NCI-H146 (cell line): ENCODE measurements at places on chromosomes 2 and 18.

DNA sequence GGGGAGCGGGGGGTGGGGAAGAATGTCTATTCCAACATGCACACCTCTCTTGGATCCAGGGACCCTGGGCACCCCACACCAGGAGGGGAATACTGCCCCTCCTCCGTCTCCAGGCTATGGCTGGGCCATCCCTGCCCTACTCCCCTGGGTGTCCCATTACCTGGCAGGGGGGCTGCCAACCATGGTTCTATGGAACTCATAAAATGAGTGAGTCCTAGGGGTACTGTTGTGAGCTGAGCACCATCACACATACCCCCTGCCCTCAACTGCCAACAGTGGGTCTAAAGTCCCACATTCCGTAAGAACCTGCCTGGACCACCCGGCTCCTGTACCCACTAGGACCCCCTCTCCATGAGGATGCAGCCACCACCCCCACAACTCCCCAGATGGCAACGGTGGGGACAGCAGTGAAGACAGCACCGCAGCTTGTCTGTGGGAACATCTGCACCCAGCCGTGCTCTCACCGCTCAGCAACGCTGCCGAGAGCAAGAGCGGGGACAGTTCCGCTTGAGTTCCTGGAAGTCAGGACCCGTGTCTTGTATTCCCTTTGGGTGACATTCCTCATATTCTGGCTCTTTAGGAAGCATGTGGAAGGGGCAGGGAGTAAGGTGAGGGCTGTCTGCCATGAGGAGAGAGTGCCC, 41.5 kb downstream of the BIN1 start:
- no peak for DNase-seq

DNA sequence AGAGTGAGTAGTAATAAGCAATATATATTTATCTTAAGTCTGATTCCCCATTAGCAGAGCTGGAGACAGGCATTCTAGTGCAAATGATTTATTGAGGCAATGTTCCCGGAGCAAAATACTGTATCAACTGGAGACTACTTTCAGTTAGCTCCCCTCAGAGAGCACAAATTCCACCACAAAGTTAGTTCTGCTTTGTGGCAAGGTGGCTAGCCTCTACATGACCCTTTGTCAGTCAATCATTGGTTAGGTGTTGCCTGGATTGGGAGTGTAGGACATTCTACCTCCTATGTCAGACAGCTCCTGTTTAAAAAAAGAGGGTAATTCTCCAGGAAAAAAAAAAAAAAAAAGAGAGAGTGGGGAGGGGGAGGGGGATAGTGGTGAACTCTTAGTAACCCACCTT, 402.2 kb downstream of the NR4A2 start:
- DNase-seq = no peak

DNA sequence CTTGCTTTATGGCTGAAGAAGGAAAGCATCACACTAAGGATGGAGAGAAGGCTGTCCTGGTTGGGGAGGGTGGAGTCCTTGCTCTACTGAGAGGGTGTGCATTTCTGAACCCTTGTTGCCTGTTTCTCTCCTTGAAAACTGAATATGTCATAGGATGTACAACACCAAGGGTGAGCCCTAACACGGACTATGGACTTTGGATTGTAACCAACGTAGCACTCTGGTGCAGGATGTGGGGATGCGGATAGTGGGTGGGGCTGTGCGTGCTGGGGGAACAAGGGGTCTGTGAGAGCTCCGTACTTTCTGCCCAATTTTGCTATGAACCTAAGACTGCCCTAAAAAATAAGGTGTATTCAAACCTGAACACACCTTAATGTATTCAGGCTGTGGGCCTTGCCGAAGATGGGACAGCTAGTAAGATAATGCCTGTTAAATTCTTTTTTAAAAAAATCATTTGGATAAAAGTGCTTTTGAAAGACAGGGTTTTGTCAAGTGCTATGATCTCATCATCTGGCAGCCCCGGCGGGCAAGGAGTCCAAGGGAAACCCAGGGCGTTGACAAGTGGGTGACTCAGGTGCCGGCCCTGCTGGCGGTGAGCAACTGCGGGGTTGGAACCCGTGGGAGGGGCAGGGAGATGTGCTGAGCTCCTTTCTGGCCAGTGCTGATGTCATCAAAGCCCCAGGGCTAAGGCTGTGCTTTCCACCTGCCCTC, 54.0 kb downstream of the GATA6 start:
- peak; percentile 81 for DNase-seq

GRCh38 chr2:37343537-37344434, 644 bp upstream of the QPCT start:
- peak; percentile 19 for DNase-seq

DNA sequence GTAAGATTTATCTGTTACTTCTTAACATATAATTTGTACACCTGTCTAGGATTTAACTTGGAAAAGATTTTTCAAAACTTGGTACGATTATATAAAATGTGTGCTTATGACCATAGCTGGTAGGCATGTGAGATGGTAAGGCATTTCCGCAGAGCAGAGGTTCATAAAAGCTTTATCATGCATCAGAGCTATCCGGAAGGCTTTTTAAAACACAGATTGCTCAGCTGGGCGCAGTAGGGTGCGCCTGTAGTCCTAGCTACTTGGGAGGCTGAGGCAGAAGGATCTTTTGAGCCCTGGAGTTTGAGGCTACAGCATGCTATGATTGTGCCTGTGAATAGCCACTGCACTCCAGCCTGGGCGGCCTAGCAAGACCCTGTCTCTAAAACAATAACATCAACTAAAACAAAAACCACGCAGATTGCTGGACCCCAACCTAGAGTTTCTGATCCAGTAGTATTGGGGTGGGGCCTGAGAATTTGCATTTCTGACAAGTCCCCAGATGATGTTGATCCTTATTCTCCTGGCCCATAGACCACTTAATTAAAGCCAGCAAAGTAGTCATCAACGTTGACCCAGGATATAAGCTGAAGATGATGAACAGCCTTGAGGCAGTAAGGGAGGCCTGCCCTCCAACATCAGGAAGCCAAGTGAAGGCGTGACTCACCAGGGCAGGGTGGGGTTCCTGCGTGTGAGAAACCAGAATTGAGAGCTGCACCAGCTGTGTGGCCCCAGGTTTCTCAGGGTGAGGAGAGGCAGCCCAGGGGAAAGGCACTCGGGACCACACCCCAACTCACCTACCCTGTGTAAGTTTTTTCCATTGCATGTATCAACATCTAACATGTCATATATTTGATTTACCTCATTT, 21.6 kb upstream of the SLC20A1 start:
- DNase-seq = no peak

DNA sequence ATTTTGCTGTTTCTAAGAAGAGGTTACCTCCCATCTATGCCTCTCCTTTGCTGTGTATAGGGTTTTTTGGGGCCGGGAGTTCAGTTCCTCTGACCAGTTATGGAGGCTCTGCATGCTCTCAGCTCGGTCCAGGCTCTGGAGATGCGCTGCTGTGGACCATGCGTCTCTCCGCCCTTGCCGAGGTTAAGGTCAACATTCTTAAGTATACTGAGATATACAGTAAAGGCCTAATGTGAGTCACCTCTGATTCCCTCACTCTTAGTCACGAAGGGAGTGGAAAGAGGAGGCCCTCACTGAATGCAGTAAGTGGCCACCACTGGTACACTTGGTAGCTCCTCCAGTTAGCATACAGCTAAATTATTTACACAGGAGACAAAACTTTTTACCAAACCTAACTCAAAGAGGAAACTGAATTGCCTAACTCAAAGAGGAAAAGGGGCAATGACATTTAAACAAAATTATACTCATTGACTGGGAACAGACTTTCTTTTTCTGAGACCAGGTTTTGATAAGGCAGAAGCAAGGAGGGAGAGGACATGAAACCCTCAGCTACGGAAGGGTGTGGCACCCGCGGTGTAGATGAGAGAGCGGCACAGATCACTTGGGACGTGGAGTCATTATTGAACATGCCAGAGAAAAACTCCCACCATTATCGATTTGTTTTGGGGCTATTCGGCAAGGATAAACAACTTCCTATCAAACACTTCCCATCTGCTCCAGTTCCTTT, 98.7 kb downstream of the COPS8 start:
- DNase-seq = no peak

GRCh38 chr2:209629597-209629996, 142.0 kb upstream of the UNC80 start:
- DNase-seq = no peak

- no peak for DNase-seq
Measured at GRCh38 chr18:68942230-68942629, 144.3 kb downstream of the CCDC102B start.

DNA sequence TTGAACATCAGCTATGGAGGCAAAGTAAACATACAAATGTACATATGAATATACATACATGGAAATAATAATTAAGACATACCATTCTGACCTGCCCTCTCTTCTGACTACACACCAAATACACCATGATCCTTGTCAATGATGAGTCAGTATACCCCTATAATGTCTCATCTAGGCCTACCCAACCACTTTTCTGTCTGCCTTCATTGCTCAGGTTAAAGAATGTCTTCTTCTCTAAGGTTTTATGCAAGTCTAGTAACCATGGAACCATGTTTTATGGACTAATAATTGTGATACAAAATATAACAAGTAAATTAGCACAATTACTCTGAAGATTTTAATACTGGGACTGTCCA, 128.7 kb downstream of the NCKAP5 start:
- no peak for DNase-seq

DNA sequence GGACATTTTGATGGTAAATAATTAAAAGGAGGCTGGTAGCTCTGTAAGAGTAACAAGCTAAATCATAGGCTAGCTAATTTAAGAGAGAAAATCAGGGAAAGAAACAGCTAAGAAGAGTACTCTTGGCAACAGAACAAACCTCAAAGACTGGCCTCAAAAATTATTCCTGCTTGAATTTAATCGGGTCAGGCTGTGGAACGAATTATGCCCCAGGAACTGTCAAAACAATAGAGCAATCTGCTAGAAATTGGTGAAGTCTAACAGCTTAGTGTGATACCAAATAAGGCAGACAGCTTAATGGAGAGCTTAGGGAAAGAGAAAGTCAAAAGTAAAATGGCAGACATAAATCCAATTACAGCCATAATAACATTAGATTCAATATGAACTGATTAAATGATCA, 215.7 kb downstream of the MREG start:
- DNase-seq = no peak

GRCh38 chr2:99336804-99337112, 431 bp upstream of the EIF5B start:
- DNase-seq = no peak

GRCh38 chr2:116098049-116098448, 1655.6 kb downstream of the DPP10 start:
- no peak for DNase-seq

- DNase-seq = no peak
Measured at GRCh38 chr2:148508878-148509287, 135.7 kb upstream of the EPC2 start.

GRCh38 chr2:20415511-20415918, 31.4 kb upstream of the RHOB start:
- DNase-seq = peak; percentile 45

DNA sequence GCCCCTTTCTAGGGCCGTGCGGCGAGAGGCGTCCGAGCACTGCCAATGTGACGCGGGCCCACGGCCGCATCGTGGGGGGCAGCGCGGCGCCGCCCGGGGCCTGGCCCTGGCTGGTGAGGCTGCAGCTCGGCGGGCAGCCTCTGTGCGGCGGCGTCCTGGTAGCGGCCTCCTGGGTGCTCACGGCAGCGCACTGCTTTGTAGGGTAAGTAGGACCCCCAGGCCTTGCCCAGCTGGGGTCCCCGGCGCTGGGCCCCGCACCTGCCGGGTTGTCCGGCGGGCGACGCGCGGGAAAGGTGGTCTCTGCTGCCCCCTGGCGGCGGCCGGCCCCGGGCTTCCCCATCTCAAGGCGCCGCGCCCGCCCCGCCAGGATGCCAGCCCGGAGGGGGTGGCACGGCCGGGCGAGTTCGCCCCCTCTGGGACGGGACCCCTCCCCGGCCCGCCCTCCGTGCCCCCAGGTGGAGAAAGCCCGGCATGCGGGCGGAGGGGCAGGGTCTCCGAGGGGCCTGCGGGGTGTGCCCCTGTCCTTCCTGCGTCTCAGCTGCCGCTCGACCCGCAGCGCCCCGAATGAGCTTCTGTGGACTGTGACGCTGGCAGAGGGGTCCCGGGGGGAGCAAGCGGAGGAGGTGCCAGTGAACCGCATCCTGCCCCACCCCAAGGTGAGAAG, 1.9 kb downstream of the PRSS56 start:
- peak; percentile 25 for DNase-seq

- DNase-seq = peak; percentile 72
Measured at GRCh38 chr2:84904717-84905174, 710 bp upstream of the TMSB10 start.

GRCh38 chr2:2621855-2622254, 290.8 kb upstream of the MYT1L start:
- DNase-seq = no peak

DNA sequence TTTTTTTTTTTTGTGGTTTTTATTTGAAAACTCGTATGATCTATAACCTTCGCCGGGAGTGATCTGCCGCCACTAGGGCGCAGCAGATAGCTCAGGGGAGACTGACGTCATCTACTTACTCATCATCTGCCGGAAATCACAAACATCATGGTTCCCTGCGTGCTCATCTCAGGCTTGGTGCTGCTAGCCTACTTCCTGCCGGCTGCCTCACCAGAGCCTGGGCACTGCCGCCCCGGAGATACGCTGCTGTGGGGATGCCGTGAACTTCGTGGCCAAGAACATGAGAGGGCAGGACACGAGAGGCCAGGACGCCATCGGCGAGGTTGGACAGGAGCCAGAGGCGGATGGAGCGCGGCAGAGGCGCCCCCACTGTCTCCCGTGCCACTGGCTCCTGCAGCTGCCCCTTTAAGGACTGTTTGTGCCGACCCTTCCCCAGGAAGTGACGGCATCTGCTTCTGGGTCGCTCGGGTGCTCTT, 68.8 kb downstream of the DOK6 start:
- no peak for DNase-seq

GRCh38 chr18:23735021-23735464, 45.8 kb downstream of the LAMA3 start:
- no peak for DNase-seq

DNA sequence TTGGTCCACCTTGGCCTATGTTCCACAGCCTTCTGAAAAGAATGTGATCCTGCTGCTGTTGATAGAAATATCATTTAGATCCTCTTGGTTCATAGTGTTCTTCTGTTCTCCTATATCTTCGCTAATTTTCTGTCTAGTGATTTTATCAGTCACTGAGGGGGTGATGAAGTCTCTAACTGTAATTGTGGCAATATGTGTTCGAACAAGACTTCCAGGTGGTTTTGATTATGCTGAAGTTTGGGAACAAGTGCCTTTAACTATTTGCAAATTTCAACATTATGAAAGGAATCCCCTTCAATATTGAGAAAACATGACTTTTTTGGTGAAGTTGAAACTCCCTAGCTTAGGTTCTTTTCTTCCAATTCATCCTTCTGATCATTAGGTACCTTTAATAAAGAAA, 140.4 kb downstream of the MTX2 start:
- no peak for DNase-seq

DNA sequence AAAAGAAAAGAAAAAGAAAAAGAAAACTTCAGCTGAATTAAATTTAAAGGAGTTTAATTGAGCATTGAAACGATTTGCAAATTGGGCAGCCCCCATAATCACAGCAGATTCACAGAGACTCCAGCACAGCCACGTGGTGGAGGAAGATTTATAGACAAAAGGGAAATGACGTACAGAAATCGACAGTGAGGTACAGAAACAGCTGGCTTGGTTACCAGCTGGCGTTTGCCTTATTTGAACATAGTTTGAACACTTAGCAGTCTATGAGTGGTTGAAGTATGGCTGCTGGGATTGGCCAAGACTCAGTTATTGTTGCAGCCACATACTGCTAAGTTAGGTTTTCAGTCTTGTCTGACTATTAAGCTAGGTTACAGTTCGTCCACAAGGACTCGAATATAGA, 312.2 kb upstream of the SLC14A2 start:
- DNase-seq = peak; percentile 11

GRCh38 chr2:118838741-118839455, 8.6 kb downstream of the EN1 start:
- no peak for DNase-seq
